ENCODE measurements at places on chromosomes 11 and 22. TPM values are rescaled to one million over a fixed set of nuclear protein-coding genes. Genes with fewer than 3 reads are reported as not detected.

DNA sequence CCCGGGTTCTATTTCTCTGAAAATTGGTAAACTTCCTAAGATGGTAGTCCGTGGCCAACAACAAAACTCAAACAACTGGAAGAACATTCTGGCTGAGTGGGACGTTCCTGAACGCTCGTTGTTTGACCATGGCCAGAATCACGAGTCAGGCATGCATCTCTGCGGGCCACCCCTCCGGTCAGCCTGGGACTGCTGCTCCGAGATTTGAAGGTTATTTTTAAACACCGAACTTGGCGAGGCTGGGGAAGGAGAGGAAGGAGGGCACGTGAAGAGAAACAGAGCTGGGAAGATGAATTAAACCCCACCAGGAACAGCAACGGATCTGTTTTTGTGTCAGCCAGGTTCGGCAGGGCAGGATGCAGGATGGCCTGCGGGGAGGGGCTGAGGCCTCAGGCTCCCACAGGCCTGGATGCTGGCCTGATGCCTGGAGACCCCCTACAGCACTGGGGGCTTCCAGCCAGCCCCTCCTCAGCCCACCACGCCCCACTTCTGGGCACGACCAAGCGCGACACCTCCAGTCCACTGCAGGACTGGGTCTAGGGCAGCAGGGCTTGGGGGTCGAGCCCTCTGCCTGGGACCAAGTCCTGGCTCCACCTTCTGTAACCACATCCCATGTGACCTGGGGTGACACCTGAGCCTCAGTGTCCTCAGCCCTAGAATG is 5.1 kb downstream of the SHISAL1 start:
- no peak for DNase-seq

- DNase-seq, result no peak
Observed at GRCh38 chr11:8720352-8720751, 37.8 kb downstream of the RPL27A start.

- DNase-seq, result no peak
Observed at GRCh38 chr11:128493570-128493965, 93.8 kb downstream of the ETS1 start.

- DNase-seq, result no peak
Observed at GRCh38 chr11:73430326-73430725, 54.1 kb downstream of the RELT start.

- DNase-seq, result no peak
Observed at GRCh38 chr11:23391031-23391430, 530.8 kb upstream of the CCDC179 start.

DNA sequence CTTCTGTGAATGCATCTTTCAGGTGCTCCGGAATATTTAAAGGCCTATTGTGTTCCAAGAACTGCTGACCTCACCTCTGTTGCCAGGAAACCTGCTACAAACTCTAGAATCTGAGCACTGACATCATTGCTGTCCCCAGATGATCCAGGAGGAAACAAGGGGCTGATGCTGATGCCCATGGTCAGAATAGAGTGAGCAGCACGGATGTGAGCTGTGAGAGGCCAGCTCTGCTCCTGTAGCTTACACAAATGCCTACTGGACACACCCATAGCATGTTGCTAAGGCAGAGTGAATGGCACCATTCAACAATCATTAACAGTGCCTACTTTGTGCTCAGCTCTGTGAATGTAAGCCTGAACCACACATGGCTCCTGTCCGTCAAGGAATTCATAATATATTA is 276.7 kb upstream of the API5 start:
- DNase-seq, result no peak

DNA sequence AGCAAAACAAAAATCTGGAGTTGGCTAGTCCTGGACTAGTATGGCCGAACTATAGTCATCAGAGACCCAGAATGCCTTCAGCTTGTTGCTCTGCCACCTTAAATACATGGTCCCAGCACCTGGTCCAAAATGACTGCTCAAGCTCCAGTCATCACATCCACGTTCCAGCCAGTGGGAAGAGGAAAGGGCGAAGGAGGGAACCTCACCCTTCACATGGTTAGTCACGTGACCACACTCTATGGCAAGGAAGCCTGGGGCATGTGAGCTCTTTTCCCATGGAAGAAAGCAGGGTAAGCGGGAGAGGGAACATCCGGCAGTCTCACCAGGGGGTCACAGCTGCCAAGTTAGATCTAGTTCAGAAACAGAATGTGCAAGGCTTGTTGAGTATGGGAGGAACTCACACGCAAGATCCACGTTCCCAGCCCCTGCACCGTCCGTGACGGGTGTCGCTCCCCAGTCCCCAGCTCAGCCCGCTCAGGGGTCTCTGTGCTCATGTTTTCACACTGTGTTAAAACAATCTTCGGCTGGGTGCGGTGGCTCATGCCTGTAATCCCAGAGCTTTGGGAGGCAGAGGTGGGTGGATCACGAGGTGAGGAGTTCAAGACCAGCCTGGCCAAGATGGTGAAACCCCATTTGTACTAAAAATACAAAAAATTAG is 1.9 kb upstream of the ANO9 start:
- DNase-seq, result peak; percentile 33

- peak; percentile 77 for DNase-seq
Observed at GRCh38 chr11:64267207-64267945, 16.0 kb downstream of the PLCB3 start.

DNA sequence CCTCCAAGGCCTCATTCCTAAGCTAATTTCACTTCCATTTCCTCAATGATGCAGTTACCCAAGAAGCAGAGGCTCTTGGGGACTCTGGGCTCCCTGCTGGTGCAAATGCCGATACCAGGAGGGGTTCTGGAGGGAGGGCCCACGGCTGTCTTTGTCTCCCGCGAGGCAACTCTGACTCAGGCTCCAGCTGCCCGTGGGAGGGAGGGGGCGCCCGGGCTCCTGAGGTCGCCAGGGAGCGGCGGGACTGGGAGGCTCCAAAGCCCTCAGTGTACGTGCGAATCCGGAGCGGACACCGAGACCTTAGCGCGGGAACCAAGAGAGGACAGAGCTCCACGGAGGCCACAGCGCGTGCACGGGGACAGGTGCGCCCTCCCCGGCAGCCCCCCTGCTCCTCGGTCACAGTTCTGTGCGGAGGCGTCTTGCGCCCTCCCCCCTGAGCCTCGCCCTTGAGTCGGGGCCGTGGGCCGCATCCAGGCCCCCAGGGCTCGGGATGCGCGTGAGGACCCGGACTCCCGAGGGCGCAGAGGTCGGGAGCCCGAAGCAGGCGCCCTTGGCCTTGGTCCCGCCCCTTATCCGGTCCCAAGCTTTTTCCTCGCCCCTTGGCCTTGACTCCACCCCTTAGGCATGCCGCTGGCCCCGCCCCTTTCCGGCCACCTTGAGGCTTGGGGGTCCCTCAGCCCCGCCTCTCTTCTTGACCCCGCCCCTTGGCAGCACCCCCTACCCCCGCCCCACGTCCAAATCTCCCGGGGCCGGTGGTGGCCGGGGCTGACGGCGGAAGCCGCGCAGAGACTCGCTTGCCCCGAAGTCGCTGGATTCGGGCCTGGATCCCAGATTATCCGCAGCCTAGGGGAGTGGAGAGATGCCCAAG is 4.7 kb upstream of the SHISA8 start:
- DNase-seq, result peak; percentile 72

DNA sequence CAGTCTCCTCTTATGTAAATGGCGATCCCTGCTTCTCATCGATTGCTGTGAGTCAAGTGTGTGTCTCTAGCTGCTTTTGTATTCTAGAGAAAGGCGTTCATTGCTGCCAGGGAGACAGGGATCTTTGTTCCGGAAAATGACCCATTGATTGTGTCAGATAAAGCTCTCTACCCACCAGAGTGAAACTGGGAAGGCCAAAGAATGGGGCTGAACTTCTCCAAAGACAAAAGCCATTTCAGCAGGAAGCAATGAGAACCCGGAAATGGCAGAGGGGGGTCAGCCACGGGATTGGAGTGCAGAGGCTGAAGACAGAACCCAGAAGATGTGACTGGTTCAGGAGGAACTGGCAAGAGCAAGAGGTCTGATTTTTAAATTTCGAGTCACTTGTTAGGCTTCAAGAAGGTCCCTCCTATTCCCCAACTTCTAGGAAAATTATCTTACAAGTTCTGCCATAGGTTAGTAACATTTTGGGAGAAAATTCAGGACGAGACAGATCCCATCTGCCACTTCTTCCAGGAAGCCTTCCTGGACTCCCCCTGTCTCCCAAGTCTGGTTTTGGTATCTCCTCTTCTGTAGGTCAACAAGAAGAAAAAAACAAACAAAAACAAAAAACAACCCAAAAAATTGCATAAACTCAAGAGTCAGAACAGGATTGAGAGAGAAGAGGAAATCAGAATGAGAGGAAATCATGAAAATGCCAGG is 110.6 kb downstream of the NECTIN1 start:
- DNase-seq, result no peak

GRCh38 chr11:65932558-65932919 is 12.7 kb upstream of the TSGA10IP start:
- no peak for DNase-seq

DNA sequence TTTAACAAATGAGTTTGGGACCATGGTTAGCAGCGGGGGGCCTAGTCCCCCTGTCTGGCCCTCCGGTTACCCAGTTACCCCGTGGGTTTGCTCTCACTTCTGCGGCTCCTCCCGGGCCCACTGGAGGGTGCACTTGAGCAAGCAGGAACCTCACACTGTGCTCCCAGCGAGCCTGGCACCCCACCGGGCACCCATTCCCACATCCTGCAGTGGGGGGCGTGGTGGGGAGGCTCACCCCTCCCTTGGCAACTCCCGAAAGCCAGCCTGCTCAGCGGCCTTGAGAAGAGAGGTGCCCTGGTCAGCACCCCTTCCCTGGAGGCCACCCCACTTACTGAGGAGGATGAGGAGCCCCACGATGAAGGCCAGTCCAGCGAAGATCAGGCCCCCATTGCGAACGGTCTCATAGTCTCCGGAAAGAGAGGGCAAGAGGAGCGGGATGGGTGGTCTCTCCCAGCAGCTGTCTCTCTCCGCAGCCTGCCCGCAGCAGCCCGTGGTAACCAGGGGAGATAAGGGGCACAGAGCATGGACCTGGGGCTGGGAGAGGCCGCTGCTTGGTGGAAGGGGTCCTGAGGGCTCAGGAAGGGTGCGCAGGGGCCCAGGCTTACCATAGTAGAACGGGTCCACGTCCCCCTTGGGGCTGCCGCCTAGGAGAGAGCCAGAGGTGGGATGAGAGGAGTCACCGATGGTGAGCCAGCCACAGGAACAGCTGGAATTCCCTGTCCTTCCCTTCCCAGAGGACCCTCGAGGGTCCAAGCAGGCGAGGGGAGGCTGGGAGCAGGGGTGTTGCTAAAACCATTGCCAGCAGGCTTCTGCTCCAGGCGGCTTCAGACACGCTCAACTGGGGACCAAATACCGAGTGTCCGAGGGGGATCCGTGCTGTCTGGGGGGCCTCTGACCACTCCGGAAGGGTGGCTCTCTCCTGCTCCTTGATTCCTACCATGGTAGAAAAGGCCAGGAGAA is 2.2 kb downstream of the FXYD2 start:
- DNase-seq, result peak; percentile 67

GRCh38 chr11:134598368-134598767 is 186.3 kb upstream of the B3GAT1 start:
- DNase-seq, result no peak

GRCh38 chr11:31492320-31492913 is 17.0 kb downstream of the IMMP1L start:
- DNase-seq, result no peak

- DNase-seq, result peak; percentile 66
Observed at GRCh38 chr22:45493286-45493771, 9.4 kb upstream of the FBLN1 start.

DNA sequence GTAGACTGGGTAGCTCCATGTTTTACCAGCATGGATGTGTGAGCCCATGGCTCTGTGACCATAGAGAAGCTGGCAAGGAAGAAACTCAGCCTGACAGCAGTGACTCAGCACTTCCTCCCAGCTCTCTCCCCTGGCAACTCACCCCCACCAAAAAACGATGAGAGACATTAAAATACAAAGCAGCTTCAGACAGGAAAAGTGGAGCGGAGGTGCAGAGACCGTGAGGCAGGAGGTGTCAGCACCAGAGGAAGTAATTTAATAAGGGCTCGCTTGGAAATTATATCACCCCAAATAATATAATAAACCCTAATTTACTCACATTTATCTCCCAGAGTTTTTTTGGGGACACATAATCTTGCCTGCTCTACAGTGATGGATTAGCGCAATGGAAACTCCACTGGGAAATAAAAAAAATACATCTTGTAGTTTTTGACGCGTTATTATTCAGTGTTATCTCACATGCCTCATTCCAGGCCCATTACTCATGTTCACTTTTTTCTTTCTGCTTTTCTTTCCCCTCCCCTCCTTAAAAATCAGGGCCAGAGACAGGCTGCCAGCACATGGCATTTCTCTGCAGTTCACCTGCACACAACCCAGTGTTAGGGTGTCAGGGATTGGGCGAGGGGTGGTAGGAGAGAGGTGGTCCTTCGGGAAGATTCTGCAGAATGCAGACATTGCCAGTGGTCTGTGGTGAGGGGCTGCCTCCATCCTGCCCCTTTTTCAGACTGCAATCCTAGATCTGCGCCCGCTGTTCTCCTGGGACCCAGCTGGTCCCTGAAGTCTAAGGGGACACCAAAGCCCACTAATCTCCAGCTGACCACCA is 170.8 kb downstream of the BUD13 start:
- DNase-seq, result peak; percentile 42

GRCh38 chr11:88629496-88629895 is 292.0 kb upstream of the CTSC start:
- no peak for DNase-seq

DNA sequence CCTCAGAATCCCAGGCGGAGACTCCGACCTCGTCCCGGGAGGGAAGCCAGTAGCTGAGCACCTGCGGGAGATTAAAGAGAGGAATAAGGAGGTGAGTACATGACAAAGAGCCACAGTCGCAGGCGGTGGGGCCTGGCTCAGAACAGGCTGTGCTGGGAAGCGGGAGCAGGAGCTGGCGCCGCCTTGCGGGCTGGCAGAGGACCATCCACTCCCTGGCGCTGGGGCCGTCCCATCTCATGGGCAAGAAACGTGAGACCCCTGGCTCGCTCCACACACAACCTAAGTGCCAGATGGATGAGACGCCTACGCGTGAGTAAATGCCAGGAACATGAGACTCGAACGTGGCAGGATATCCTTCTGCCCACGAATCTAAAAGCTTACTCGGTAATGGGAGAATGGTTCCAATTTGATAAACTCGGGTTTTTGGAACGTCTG is 6.3 kb downstream of the CEND1 start:
- peak; percentile 93 for DNase-seq

GRCh38 chr22:22137891-22138290 is 106.7 kb upstream of the VPREB1 start:
- DNase-seq, result no peak

- DNase-seq, result no peak
Observed at GRCh38 chr22:49790912-49791311, 36.8 kb downstream of the BRD1 start.

- DNase-seq, result no peak
Observed at GRCh38 chr11:80173371-80174136, 732.7 kb upstream of the TENM4 start.

IL17REL gene
- not detected for total RNA-seq

MUC2 gene
- total RNA-seq, result 0.06 TPM

CCDC81 gene
- total RNA-seq, result 3.1 TPM

CTSF gene
- total RNA-seq, result 110 TPM

PATE4 gene
- not detected for total RNA-seq

CCT8L2 gene
- total RNA-seq, result not detected

SLC22A12 gene
- total RNA-seq, result not detected

E2F8 gene
- 0.29 TPM for total RNA-seq

OR4C6 gene
- not detected for total RNA-seq

MUC6 gene
- total RNA-seq, result not detected

CYP2D6 gene
- total RNA-seq, result 1.0 TPM
